ENCODE measurements at places on chromosomes 7 and 10. TPM values are rescaled to one million over a fixed set of nuclear protein-coding genes. Genes with fewer than 3 reads are reported as not detected.

GRCh38 chr7:116588641-116589594 is 64.1 kb downstream of the CAV1 start:
- DNase-seq: no peak

Gene STEAP4
- total RNA-seq: 21.2 TPM

- no peak for DNase-seq
Observed at GRCh38 chr7:24052572-24053260, 231.3 kb upstream of the NPY start.

GRCh38 chr7:159088016-159088865 is 56.4 kb downstream of the VIPR2 start:
- DNase-seq: no peak

Gene NOS3
- total RNA-seq: 24.1 TPM

Gene ERVW-1
- not detected for total RNA-seq

GRCh38 chr7:71236230-71237105 is 104.5 kb downstream of the GALNT17 start:
- no peak for DNase-seq

GRCh38 chr10:72792288-72792687 is 100.3 kb downstream of the MCU start:
- no peak for DNase-seq

Gene INHBA
- 18.4 TPM for total RNA-seq

GRCh38 chr7:4751398-4751947 is 23.9 kb upstream of the AP5Z1 start:
- DNase-seq: no peak

- DNase-seq: no peak
Observed at GRCh38 chr7:66083677-66084076, 8.1 kb downstream of the ASL start.

DNA sequence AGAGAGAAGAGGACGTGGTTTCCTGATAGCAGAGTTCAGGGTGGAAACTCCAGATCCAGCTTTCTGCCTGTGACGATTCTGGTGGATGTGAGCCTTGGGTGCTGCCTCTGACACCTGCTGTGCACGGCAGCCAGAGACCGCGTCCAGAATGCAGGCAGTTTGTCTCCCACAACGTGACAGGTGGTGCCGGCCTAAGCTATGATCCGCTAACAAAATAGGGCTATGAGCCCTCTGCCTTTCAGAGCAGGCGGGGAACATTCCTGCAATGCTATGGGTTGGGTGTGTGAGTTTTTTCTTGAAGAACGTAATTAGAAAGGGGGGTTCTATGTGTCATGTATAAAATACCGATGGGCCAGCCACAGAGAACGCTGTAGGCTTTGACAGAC is 297.3 kb upstream of the PRKCQ start:
- DNase-seq: no peak

Gene ACBD7
- 12.2 TPM for total RNA-seq

- DNase-seq: no peak
Observed at GRCh38 chr10:80421050-80421706, 12.8 kb downstream of the PRXL2A start.

DNA sequence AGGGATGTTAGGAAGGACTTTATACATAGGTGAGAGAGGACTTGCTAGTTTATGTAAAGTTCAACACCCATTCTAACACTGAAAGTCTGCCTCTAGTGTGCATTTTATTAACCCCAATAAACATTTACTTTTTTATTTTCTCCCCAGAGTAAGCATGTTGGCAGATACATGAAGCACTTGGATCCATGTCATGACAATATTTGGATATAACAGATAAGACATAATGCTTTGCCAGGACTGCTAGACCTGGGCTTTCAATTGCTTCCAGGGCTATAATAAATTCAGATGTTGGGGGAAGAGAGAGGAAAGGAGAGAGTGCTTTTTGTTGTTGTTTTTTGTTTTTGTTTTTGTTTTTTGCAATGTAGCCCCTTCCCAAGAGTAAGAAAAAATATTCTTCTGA is 269.3 kb upstream of the LRRTM3 start:
- no peak for DNase-seq

DNA sequence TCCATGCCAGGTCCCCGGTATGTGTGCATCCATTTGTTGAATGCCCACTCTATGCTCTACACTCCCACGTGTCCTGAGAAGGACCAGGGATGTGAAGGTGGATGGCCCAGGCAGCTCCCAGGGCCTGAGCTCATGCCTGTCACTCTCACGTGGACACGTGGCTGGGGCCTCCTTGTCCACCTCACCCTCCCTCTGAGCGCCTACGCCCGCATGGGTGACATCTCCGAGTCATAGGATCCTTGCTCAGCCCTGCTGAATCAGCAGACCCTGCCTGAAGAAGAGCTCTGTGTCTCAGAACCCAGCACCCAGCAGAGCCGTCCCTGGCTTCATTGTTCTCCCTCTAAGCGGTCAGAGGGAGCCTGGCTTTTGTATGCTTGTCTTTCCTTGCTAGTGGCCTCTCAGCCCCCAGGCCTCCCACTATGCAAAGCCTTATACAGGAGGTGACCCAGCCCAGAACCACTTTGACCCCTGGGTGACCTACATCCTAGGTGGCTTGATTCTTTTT is 107.9 kb upstream of the PPIF start:
- DNase-seq: no peak

Gene SLC18A3
- total RNA-seq: not detected

DNA sequence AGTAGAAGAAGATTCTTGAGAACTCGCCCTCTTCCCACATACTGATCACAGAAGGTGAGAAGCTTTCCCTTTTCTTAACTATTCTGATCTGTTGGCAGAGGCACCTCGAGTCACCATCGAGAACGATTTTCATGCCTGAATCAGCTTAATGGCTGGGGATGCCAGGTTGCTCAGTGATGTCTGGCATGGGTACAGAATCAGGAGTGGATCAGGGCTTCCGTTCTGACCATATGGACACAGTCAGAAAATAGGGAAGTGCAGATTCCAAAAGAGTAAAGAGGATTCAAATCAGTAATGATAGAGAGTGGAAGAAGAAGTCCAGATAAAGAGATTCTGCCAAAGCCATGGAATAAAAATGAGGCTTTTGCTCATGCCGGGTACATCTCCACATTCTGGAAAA is 52.0 kb upstream of the GRB10 start:
- no peak for DNase-seq

- no peak for DNase-seq
Observed at GRCh38 chr10:44125879-44126278, 259.0 kb downstream of the CXCL12 start.

- no peak for DNase-seq
Observed at GRCh38 chr10:34470307-34470706, 344.8 kb downstream of the PARD3 start.

GRCh38 chr10:93206652-93207051 is 133.0 kb downstream of the CYP26A1 start:
- DNase-seq: no peak

DNA sequence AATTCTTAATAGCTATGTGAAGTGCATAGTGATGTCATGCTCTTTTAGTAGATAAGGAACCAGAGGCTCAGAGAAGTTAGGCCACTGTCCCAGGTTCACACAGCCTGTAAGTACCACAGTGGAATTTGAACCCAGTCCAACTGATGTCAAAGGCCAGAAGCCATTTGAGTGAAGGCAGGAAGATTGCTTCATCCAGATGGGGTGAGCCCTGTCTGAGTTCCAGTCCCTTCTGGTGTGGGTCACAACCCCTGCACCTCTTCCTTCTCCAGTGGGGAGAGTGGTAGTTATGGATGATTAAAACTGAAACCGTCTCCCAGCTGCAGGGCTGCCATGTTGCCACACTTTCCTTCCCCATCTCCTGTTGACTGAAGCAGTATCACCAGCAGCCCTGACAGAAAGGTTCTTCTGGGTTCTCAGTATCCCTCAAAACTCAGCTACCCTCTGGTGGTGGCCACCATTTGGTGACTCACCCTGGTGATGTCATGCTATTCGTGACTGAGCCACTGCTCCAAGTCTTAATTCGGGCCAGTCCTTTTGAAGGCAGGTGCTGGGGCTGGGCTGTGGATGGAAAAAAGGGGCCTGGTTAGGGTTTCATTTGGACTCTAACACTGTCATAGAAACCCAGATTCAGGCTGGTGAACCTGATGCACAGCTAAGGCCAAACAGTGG is 1.5 kb upstream of the C10orf95 start:
- no peak for DNase-seq

Gene AKR1C4
- not detected for total RNA-seq

DNA sequence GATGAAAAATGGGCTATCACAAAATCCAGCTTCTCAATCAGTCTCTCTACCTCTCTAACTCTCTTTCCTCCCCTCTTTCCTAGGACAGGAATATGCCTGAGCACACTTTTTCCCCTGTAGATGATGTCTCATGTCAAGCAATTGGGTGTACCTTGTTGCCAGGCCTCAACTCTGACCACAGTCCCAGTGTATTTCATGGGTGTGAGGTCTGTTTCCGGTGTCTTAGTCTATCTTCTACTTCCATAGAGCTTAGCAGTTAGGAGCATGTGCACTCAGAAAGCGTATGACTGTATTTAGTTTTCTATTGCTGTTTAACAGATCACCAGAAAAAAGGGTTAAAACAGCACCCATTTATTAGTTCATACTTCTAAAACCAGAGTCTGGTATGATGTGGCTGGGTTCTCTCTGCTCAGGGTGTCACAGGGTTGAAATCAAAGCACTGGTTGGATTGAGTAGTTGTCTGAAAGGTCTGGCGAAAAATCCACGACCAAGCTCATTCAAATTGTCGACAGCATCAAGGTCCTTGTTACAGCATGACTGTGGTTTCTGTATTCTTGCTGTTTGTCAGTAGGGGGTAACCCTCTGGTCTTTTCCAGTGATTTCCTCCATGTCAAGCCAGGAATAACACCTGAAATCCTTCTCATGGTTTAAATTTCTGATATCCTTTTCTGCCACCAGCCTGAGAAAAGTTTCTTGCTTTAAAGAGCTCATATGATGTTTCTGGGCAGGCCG is 130.0 kb downstream of the THSD7A start:
- DNase-seq: no peak

Gene CTTNBP2
- 16.4 TPM for total RNA-seq

Gene HMX2
- total RNA-seq: not detected

GRCh38 chr10:86218160-86218559 is 148.4 kb downstream of the GRID1 start:
- DNase-seq: no peak

- no peak for DNase-seq
Observed at GRCh38 chr10:96025566-96025965, 17.8 kb upstream of the CCNJ start.

Gene WDFY4
- 0.26 TPM for total RNA-seq

GRCh38 chr7:143416565-143417149 is 8.0 kb upstream of the EPHA1 start:
- DNase-seq: no peak

DNA sequence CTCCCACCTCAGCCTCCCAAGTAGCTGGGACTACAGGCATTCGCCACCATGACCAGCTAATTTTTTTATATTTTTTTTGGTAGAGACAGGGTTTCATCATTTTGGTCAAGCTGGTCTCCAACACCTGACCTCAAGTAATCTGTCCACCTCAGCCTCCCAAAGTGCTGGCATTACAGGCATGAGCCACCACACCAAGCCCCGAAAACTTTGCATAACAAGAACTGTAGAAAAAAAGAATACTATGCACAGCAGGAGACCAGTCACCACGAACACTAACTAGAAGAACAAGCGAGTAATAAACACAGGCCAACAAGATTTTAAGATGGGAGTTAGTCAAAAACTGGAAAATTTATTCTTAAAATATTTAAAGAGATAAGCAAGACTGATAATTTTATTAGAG is 447.0 kb downstream of the ETV1 start:
- no peak for DNase-seq

GRCh38 chr7:123998921-123999320 is 33.9 kb downstream of the TMEM229A start:
- no peak for DNase-seq

- no peak for DNase-seq
Observed at GRCh38 chr10:103563231-103564115, 70.0 kb downstream of the NEURL1 start.

Gene ASZ1
- total RNA-seq: not detected

GRCh38 chr7:107047902-107048782 is 3.6 kb downstream of the PRKAR2B start:
- no peak for DNase-seq

Gene ARHGAP19
- total RNA-seq: 25.8 TPM

Gene POR
- 122 TPM for total RNA-seq

DNA sequence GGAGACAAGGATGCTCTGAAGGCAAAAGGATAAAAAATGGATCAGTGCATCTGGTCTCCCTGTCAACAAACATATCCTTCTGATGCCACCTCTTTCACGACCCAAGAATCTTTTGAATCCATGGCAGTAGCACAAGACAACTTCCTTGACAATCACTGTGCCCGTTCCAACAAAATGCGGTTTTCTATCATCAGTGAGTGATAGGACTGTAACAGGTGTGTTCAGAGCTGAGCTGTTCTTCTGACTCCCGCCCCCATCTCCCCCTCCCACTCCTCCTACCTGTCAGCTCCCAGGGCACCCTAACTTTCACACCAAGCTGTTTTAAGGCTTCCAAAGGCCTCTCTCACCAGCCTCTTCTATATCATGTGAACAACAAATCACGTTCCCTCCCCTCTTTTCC is 74.8 kb downstream of the PARD3 start:
- no peak for DNase-seq

DNA sequence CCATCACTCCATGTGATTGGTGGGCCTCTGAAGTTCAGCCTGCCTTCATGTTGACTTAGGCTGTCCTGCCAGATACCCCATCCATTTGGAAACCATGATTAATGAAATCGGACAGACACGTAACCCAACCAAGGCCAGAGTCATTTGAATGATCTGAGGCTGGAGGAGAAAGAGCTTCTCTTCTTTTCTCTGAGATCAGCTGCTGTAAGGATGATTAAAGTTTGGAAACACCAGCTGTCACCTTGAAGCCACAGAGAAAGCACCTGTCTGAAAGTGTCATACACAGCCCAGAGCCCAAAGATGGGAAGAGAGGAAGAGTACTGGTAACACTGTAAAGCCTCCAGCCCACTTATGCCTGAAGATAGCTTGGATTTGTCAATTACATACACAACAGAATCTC is 22.9 kb downstream of the NEBL start:
- no peak for DNase-seq

DNA sequence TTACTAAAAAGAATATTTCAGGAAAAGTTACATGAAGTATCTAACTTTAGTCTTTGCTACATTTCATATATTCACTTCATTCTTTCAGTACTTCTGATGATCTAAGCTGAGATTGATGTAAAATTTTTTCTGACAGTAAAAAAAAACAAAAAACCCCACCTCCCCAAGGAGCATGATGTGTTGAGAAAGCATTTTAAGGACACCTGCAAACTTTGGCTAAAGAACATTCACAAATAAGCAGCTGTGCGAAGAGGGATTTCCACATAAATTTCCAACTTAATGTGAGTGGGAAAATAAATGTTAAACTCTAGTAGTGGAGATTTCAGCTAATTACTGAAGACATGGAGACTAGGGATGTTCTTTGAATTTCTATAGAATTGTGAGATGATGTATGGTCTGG is 35.5 kb downstream of the DLD start:
- no peak for DNase-seq

DNA sequence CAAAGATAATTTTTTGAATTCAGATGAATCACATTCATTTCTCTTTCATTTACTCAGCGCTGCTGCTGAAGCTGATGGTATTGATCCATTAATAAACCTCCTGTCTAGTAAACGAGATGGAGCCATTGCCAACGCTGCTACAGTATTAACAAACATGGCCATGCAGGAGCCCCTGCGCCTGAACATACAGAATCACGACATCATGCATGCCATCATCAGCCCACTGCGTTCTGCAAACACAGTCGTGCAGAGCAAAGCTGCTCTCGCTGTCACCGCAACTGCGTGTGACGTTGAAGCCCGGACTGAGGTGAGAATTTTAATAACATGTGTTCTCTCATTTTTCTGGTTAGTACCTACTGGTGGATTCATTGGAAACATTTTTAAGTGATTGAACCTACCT is 70.2 kb downstream of the ARMC3 start:
- no peak for DNase-seq

Gene SNX8
- 0.29 TPM for total RNA-seq

- no peak for DNase-seq
Observed at GRCh38 chr7:2247141-2247995, 5.3 kb downstream of the NUDT1 start.

All from uterus (tissue), 4 donors.